ENCODE measurements at places on chromosomes 1 and 21.

DNA sequence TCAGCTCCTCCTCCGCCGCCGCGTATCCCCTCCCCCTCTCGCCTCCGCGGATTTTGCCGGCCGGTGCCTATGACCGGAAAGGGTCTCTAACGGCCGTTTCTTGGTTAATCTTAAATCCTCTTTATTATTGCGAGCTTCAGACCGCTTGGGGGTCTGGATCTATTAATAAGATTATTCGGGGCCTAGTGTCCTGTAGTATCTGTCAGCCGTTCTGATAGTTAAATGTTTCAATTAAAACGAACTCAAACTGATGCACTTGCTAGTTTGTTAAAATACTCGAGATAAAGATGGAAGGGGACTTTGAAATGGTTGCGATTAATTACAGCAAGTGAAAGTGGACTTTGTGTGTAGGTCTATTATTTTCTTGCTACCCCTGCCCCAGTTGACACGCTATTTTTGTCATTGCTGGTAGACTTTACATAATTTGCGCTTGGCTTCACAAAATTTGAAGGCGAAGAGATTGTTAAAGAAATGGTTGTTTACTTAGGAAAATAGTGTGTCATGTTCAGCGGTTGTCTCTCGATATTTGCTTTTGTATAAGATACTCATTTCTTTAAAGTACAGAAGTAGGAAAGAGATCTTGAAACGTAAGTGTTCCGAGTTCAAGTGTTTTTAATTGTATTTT, 779 bp downstream of the SON start:
- peak; percentile 74 for DNase-seq

GRCh38 chr1:228833911-228834688, 98.8 kb downstream of the RHOU start:
- DNase-seq = no peak

DNA sequence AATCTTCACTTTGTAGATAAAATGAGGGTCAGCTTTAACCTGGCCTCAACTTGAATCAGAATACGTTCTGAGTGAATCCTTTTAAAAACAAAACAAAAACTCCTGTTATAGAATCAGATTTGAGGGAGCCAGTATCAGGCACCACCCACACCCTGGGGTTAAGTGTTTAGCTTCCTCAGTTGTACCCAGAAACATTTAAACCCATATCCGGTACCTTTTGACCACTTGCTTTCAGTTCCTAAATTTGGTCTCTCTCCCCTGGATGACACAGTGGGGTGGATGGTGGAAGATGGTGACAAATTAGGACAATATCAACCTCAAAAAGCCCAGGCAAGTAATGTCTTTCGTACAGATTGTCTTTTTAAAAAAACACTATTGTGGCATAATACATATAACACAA, 10.4 kb downstream of the KLHDC7A start:
- DNase-seq = no peak

- DNase-seq = no peak
Measured at GRCh38 chr1:56788588-56788987, 30.6 kb downstream of the FYB2 start.

DNA sequence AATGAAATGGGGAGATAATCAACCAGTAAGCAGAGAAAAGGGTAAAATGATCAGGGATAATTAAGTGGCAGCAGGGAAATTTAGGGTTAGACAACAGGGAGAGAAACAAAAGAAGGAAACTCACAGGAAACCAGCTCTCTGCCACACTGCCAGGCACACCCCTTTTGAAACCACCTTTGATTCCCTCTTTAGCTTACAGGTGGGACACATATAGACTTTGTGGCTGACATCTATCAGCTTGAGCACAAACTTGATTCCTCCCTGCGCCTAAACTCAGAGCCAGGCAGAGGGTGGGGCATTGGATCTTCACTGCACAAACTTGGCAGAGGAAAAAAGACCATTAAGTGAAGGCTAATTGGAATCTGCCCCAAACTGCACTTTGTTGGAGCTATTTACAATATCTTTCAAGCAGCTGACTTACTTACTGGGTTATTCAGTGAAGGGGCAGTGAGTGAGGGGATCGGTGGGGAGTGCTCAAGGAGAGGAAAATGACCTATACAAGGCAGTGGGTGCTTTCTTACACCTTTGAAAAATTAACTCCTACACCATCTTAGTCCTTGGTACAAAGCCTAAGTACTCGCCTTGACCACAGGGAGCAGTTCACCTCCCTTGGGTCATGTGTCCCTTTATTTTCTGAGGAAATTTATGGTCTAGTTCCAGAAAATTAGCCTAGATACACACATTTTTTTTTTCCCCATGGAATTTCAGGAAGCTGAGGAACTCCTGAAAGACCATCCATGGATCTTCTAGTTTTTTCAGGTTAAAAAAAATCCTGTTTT, 60.2 kb downstream of the PBX1 start:
- no peak for DNase-seq

DNA sequence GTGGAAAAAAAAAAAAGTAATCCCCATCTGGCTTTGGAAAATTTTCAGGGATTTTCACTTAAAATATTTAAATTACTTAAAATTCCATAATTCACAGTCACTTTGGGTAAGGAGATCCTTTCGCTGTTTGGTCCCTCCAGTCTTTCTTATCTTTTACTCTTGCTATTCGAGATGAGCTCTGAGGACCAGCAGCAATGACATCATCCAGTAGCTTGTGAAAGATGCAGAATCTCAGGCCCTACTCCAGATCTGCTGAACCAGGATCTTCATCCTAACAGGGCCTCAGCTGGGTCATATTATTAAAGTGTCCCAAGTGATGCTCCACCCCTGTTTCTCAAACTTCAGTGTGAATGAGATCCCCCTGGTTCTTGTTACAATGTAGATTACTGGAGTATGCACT, 46.9 kb upstream of the PLXNA2 start:
- no peak for DNase-seq

DNA sequence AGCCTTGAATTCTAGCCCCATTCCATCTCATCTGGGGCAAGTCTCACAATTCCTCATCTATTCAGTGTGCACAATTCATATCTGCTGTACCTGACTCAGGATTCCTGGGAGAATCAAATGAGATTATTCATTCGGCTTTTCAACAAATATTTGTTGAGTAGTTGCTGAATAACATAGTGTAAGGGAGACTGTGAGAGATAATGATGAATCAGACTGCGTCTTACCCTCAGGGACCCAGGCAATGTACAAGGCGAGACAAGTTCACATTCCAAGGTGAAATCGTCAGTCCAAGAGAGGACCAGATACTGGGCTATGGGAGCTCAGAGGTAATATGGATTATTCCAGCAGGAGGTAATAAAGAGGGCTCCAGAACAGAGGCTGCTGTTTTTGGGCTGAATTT, 67.8 kb upstream of the SMYD2 start:
- no peak for DNase-seq

- no peak for DNase-seq
Measured at GRCh38 chr1:225827076-225827475, 17.2 kb downstream of the EPHX1 start.

GRCh38 chr1:35319988-35320713, 51.6 kb downstream of the ZMYM4 start:
- no peak for DNase-seq

DNA sequence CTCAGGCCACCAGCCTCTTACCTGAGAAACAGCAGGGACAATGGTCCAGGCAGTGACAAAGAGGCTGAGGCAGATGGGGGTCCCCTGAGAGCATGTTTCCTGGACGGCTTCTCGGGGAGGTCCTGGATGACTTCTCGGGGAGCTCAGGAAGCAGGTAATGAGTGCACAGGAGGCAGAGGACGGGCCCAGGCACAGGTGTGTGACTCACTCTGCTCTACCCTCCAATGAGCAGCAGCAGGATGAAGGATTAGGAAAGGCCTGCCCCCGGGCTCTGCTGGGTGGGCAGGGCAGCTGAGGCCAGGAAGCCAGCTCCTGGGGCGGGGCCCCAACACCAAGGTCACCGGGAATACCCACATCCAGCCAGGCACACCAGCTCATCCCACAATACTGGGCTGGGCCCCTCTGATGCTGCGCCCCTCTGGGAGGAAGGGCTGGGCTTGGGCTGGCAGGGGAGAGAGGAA, 17.2 kb upstream of the PTAFR start:
- DNase-seq = no peak

DNA sequence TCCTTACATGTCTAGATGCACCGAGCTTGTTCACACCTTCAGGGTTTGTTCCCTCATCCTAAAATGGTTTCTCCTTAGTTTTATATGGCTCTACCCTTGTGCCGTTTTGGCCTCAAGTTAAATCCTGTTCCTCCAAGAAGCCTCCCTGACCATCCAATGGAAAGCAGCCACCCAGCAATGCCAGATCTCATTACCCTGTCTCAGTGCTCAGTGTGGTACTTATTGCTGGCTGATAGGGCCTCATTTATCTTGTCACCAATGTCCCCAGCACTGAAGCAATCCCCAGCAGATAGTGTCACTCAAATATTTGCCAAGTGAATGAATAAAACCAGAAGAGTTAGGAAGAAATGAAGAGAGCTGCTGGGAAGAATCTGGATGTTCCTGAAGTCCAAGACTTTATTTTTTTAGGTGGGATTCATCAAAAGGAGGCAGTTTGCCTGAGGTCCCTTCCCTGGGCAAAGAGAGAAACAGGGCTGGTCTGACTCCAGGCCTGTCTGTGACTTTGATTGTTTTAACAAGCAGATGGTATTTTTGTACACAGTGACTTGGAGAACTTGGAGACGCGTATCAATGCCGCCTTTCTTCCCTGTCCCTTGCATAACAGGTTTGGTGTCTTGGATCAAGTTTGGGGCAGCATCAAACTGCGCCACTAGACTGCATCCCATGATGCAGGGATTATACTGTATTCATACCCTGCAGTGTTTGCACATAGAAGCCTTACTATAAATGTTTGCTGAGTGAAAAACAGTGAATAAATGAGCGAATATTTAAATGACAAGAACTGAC, 221.2 kb downstream of the DISC1 start:
- no peak for DNase-seq

GRCh38 chr21:29524055-29524454, 225.3 kb downstream of the BACH1 start:
- DNase-seq = no peak

DNA sequence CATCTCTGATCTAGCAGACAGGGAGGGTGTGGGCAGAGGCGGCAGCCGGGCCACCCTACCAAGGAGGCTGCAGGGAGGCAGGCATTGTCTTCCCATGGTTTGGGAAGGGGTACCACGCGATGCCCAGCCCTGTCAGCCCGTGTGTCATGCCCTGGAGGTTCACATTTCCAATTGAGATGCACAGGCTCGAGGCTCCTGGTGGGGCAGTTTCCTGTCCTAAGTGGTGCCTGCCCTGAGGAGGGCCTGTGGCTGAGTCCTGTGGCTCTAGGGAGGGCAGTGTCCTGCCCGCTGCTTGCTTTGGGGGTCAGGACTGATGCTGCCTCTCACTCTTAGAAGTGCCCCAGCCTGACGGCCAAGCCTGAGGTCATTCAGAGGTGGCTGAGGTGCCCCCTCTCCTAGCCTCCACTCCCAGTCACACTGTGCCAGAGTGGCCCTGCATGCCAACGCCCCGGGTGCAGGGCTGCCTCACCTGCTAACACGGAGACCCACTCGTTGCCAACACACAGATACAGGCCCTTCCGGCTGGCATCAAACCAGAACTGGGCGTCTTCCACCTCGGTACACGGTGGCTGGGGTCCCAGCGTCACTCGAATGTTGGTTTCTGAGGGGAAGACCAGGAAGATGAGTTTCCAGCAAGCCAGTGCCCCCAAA, 11.9 kb downstream of the KRTAP10-1 start:
- no peak for DNase-seq

GRCh38 chr1:200869753-200870391, 2.9 kb upstream of the GPR25 start:
- peak; percentile 26 for DNase-seq

DNA sequence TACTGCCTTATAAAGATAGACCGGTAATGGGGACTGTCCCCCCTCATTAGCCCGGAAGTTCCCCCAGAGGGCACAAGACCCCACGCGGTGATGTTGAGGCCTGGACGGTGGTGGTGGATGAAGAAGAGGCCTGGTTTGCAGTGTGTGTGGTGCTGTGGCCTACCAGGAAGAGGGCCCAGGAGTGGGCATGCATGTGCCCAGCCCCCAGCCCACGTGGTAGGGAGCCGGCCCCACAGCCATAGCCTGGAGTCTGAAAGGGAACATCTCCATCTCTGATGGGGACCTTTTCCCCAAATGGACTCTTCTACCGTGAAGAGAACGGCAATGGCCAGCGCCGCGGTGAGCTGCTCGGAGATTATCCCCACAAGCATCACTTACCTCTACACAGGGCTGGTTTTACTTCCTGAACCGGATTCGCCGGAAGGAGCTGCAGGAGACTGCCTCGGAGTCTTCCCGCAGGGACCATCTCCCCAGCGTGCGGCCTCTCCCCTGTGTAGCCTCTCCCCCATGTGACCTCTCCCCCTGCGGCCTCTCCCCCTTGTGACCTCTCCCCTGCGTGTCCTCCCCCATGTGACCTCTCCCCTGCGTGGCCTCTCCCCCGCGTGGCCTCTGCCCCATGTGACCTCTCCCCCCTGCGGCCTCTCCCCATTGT, 20.6 kb downstream of the RRP1 start:
- no peak for DNase-seq

GRCh38 chr1:203189951-203190352, 3.4 kb upstream of the CHI3L1 start:
- no peak for DNase-seq

GRCh38 chr1:229112832-229113548, 157.9 kb upstream of the RAB4A start:
- DNase-seq = no peak

DNA sequence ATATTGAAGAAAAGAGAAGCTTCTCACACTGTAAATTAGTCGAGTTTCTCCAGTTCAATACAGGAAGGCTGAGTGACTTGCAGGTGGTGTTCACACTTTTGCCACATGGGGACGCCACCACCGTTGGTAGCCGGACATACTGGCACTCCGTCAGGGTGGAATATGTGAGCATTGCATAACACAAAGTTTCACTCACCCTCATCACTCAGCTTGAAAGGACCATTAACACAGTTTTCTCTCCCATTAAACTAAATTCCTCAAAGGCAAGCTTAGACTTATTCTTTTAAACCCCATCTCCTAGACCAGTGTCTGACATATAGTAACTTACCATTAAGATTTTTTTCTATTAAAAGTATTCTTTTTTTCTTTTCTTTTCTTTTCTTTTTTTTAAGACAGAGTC, 105.3 kb upstream of the SERBP1 start:
- peak; percentile 30 for DNase-seq

- no peak for DNase-seq
Measured at GRCh38 chr21:17768840-17769446, 50.2 kb downstream of the C21orf91 start.

GRCh38 chr1:61241411-61241838, 159.1 kb downstream of the NFIA start:
- DNase-seq = no peak
